Tibial artery (tissue), 4 donors: ENCODE measurements at places on chromosomes 11 and 22.

GRCh38 chr22:43789452-43789851, 22.7 kb downstream of the EFCAB6 start:
- DNase-seq = peak; percentile 33

- DNase-seq = no peak
Measured at GRCh38 chr11:64967375-64967774, 4.5 kb downstream of the MAJIN start.

- no peak for DNase-seq
Measured at GRCh38 chr11:119362741-119363080, 16.2 kb upstream of the MFRP start.

GRCh38 chr22:40239345-40239683, 61.6 kb downstream of the TNRC6B start:
- DNase-seq = no peak

DNA sequence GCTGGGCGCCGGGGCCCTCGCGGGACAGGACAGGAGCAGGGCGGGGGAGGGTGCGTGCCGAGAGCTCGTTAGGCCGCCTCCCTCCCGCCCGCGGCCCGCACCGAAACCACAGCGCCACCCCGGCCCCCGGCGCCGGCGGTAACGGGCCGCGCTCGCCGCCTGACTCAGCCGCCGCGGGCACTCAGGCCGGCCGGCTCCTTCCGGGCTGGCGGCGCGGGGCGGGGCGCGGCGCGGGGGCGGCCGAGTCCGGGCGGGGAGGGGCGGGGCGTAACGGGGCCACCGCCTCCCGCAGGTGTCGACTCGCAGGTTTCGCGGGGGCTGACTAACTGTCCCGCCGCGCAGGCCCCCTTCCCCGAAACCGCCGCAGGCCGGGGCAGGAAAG, at the start of gene AP5B1:
TSS of gene AP5B1 (minus strand) at position 207 of the 382 bp plus-strand sequence. CDS start 385 bp downstream, outside the sequence.
- peak; percentile 29 for DNase-seq

DNA sequence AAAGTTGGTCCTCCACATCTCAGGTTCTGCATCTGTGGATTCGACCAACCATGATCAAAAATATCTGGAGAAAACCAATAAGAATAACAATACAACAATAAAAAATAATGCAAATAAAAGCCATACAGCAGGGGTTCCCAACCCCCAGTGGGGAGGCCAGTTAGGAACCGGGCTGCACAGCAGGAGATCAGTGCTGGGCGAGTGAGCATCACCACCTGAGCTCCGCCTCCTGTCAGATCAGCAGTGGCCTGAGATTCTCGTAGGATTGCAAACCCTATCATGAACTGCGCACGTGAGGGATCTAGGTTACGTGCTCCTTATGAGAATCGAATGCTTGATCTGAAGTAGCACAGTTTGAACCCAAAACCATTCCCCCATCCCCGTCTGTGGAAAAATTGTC, 25.4 kb upstream of the MYO18B start:
- DNase-seq = no peak

- no peak for DNase-seq
Measured at GRCh38 chr11:24965748-24966147, 468.9 kb downstream of the LUZP2 start.

DNA sequence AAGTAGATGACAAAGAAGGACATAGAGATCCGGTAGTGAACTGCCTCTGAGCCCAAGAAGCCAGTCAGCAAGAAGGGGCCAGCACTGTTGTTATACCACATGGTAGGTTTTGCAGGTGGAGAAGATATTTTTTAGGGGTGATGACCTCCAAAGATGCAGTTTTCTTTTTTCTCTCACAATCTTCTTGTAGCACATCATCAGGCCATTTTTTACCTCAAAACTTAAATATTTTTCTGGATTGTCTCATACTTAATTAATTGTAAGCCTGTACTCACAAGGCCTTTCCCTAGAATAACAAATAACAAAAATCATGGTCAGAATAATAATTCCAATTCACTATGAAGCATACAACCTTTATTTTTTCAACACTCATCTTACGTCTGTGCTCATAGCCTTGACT, at the start of gene OR51B4:
TSS of gene OR51B4 (minus strand) at position 101 of the 400 bp plus-strand sequence. CDS start at position 101, 0 bp downstream.
- no peak for DNase-seq

DNA sequence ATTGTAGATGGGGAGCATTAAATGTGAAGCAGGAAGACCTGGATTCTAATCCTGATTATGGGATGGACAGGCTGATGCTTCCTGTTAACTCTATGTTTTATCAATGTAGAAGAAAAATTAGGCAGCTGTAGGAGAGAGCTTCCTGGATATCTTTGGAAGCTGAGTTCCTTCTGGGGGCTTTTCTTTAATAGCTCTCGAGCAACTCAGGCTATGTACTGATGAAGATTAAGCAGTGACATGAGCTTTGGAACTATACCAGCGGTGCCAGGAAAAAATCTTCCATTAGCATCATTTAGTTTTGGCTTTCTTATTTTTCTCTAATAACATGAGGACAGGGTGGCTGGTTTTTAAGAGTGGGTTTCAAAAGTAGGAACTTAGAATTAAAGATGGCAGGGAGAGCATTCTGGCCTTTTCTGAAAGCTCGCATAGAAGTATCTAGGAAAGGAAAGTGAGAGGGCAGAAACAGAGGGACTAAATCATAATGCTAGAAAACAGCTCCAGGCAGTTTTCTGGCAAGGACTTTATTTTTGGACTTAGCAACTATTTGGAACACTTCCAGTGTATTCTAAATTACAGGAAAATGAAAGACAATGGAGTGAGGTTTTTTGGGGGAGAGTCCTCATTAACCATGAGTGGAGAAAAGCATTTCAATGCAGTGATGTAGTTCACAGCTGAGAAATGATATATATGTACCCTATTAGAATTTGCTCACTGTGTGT, 69.2 kb upstream of the RRM1 start:
- no peak for DNase-seq

GRCh38 chr11:110530900-110531741, 101.4 kb downstream of the FDX1 start:
- no peak for DNase-seq

- DNase-seq = peak; percentile 53
Measured at GRCh38 chr11:2420502-2421225, 20.1 kb downstream of the TSSC4 start.

GRCh38 chr11:130156108-130157022, 3.2 kb upstream of the ST14 start:
- DNase-seq = no peak

GRCh38 chr11:72475381-72475780, 41.0 kb upstream of the CLPB start:
- no peak for DNase-seq

DNA sequence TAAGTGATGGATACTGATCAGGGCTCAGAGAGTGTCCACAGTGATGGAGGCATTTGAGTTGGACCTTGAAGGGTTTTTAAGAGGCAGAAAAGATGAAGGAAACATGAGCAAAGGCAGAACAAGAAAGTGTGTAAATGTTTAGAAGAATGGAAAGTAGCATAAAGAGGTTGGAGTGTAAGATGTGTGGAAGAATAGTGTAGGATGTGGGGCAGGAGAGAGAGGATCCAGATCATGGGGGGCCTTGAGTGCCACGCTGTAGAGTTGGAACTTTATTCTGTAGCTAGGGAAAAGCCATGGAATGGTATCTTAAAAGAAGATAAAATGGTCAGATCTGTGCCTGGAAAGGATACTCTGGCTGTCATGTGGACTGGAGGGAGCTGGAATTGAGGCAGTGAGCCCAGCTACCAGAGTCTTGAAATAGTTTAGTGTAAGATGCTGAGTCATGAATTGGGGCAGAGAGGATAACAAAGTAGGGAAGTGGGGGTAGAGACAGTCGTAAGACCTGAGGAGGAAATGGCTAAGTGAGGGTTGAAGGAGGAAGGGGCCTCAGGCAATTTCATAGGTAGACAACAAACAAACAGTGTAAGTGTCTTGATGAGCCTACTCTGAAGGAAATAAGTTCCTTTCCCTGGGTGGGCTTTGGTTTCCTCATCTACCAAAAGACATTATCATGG, 6.7 kb downstream of the KCNE3 start:
- no peak for DNase-seq

- DNase-seq = no peak
Measured at GRCh38 chr11:95907476-95907875, 16.4 kb downstream of the MTMR2 start.

DNA sequence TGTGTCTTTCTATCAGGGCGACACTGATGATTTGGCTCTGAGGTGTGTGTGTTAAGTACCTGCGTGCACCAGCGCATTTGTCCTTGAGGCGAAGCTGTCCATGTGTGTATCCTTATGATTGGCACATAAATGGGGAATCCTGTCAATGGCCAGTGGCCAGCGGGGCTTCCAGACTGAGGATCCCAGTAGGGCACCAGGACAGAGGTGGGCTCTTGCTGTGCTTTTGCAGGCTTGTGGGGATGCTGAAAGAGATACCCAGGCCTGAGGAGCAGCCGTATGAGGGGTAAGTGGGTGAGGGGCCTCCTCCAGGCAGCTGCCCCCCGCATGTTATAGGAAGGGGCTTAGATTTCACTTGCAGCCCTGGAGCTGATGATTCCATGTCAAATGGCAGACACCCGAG, 156.8 kb downstream of the ST3GAL4 start:
- no peak for DNase-seq

- no peak for DNase-seq
Measured at GRCh38 chr11:1829039-1829820, 5.6 kb upstream of the SYT8 start.

- peak; percentile 95 for DNase-seq
Measured at GRCh38 chr22:24107661-24108060, 73.6 kb upstream of the SUSD2 start.

DNA sequence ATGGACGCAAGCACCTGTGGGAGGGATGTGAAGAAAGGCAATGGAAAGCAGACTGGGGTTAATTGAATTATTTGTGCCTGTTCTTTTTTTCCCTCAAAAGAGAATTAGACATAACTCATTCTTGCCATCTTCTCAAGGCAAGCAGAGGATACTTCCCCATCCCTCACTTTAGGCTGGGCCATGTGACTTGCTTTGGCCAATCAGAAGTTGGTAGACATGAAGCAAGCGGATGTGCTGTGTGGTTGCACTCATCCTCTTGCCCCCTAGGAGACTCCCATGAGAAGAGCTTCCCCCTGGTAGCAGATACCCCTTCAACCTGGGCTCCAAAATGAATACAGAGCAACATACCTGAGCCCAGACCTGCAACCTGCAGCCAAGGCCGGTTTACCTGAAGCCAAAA, 124.4 kb upstream of the ZC3H12C start:
- DNase-seq = no peak

GRCh38 chr11:1969035-1969434, 21.9 kb downstream of the MRPL23 start:
- DNase-seq = no peak

DNA sequence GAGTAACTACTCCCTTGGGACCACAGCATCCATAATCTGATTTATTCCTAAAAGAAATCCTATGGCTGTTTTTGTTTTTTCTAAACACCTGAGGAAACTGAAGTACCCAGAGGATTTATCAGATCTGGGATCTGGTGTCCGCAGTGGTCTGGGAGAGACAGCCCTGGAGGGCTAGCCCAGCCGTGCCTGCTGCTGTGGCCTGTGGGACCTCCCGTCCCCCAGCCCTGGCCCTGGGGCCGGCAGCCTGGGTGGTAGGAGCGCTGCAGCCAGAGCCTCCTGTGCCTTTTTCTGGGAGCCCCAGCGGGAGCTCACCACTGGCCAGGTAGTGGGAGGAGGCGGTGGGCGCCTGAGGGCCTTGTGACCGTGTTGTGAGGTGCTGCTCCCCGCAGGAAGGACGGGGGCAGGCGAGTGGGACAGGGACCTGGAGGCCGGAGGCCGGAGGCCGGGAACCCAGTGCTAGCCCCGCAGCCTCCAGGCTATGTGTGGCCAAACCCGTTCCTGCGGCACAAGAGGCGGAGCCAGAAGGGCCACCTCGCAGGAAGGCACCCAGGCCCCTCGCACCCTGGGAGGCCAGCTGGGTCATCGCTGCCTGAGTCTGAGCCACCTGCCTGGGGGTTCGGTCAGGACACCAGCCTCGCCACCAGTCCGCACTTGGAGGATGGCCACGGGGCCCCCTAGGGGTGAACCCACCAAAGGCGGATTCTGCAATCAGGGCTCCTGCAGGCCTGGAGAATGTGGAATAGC, 18.2 kb upstream of the C11orf96 start:
- no peak for DNase-seq

- no peak for DNase-seq
Measured at GRCh38 chr22:20583471-20583922, 76.1 kb downstream of the MED15 start.

DNA sequence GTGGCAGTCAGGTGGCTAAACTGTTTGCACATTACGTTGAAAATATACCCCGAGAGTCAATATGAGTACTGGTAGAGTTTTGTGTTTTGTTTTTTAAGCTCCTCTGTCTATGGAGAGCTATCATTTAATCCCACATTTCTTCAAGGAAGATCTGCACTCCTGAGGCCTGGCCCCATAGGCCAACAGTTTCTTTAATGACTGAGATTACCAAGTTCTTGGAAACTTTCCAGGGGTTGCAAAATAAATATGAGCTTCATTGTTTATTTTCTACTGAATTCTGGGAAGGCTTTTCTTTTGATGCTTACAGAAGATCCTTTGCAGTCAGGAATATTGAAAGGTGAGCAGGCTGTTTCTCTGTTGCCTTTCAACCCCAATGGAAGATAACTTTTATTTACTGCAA, 452.0 kb downstream of the JRKL start:
- no peak for DNase-seq

DNA sequence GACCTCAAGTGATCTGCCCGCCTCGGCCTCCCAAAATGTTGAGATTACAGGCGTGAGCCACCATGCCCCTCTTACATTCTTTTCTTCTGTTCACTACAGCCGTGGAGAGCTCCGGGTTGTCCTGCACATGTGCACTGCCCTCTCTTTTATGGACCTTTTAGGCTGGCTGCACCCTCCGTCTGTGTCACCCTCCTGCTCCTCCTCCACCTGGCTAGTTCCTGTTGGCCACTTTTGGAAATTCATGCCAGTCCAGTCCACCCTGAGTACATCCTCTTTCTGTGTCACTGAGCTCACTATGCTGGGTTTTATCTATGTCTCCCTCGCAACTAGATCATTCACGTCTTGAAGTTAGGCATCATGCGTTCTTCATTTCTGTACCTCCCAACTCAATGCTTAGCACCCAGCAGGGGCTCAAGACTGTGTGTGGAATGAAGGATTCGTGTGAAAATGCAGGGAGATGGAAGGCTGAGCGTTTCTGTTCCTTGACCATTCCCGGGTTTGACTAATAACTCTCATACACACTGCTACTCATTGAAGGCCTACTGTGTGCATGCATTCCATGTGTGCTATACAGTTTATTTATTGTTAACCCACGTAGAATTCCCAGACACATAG, 60.6 kb downstream of the PTPRJ start:
- DNase-seq = no peak

- DNase-seq = no peak
Measured at GRCh38 chr11:72443016-72443415, 8.7 kb upstream of the CLPB start.

DNA sequence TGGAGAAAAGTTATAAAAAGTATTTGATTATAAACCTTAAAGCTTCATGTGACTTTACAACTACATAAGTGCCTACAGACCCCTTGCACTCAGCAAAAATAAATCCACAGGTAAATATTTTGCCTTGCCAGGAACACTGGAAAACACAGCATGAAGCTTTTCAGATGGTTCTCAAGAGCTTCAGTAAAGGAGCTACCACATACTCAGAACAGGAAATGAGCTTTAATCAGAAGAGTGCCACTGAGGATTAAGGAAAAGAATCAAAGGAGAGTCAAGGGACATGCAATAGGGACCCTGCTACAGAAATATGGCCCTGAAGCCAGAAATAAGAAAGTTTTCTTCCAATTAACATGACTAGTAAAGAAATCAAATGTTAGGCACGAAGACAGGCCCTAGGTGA, 1.2 kb downstream of the CASP1 start:
- no peak for DNase-seq
